ENCODE measurements at places on chromosomes 4 and X.

GRCh38 chrX:9816084-9816700 is 30.0 kb downstream of the SHROOM2 start:
- DNase-seq, result no peak

DNA sequence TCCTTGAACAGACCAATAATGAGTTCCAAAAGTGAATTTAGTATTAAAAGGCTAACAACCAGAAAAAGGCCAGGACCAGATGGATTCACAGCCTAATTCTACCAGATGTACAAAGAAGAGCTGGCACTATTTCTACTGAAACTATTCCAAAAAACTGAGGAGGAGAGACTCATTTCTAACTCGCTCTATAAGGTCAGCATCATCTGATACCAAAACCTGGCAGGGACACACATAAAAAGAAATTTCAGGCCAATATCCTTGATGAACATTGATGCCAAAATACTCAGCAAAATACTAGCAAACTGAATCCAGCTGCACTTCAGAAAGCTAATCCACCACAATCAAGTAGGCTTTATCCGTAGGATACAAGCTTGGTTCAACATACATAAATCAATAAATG is 35.8 kb upstream of the USP46 start:
- no peak for DNase-seq

DNA sequence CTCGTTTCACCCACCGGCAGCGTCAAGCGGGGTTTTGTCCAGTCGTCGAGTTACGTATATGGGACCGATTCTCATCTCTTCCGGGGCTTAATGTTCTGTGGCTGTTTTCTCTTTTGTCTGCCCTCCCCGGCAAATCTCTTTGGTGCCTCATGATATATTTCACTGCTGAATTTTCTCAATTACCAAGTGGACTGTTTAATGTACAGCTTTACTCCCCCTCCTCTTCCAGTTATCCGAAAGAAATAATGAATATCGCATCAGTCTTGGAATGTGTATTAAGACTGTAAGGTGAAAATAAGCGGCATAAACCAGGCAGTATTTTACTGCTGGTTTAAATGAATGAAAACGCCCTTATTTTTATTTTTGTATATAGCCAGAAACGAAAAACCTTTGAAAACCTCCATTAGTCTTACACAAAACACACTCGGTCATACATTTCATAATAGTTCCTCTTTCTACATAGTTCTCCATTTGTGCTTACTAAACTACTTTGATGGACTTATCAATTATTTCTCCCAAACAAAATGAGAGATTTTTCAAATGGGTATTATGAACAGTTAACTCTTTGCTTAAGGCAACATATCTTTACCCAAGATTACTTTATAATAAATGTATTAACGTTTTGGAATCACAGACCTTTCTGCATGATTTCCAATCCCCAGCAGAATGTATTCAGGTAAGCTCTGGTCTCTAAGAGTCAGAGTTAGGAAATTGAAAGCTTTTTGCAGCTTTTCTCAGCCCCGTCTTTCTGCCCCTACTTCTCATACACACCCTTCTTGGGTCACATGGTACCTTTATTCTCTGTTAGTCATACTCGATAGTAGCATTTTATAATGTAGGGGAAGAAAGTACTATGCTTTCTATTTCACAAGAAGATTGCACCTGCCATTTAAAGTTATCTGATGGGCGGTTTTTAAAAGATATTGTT is 979 bp downstream of the RP2 start:
- peak; percentile 41 for DNase-seq

DNA sequence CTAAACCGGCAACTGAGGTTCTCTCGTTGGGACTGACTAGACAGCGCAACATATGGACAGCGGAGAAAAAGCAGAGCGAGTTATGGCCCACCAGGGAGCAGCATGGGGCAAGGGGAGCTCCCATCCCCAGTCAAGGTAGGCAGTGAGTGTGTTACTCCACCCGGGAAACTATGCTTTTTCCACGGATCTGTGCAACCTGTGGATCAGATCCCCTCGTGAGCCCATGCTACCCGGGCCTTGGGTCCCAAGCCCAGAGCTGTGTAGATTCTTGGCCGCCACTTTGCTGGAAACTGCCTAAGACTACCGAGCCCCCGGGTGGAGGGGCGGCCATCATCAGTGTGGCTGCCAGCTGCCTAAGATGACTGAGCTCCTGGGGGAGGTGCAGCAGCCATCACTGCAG is 140.9 kb downstream of the PAPSS1 start:
- DNase-seq, result no peak

DNA sequence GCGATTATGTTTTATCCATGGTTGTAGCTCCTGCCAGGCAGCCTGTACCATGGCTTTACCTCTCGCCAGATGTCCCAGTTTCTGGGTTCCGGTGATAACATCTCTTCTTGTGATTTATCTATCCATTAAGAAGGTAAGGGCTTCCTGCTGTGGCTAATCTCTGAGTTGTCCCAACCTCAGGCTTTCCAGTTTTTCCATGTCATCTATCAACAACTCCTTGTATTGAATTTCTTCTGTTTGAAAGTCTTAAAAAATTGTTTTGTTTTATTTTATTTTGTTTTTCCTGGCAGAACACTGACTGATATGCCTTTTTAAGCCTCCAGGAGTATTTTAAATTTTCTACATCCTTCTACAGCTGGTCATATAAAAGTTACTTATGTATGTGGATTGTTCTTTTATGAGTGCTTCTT is 241.9 kb downstream of the ANTXR2 start:
- no peak for DNase-seq

- DNase-seq, result no peak
Observed at GRCh38 chr4:27966664-27967063, 1106.0 kb downstream of the STIM2 start.

- no peak for DNase-seq
Observed at GRCh38 chrX:25537699-25538098, 521.9 kb upstream of the ARX start.

- no peak for DNase-seq
Observed at GRCh38 chr4:99668472-99668871, 10.8 kb upstream of the C4orf54 start.

DNA sequence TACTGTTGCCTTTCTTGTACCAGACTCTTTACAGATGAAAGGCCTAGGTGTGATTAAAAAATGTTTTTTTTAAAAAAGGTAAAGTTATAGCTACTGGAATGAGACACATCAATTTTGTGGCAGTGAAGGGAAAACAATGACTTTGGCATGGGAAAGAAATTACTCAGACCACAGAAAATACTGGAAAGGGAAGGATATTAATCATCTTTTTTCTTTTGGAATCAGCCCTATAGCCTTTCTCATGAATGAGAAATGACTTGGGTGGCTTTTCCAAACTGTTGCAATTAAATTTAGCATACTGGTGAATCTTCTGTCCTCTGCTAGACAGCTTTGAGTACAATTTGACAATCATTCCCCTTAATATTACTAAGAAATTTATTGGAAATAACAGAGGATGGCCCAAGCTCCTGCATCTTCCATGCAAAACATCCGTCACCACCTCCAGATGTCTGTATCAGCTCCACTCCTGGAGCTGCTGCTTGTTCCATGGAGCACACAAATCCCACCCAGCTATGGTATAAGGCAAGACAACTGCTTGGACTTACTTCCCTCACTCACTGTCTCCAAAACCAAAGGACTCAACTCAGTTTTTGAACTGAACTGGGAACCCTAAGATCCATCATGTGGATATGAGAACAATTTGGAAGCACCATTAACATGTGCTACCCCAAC is 97.6 kb upstream of the ARSJ start:
- DNase-seq, result no peak

DNA sequence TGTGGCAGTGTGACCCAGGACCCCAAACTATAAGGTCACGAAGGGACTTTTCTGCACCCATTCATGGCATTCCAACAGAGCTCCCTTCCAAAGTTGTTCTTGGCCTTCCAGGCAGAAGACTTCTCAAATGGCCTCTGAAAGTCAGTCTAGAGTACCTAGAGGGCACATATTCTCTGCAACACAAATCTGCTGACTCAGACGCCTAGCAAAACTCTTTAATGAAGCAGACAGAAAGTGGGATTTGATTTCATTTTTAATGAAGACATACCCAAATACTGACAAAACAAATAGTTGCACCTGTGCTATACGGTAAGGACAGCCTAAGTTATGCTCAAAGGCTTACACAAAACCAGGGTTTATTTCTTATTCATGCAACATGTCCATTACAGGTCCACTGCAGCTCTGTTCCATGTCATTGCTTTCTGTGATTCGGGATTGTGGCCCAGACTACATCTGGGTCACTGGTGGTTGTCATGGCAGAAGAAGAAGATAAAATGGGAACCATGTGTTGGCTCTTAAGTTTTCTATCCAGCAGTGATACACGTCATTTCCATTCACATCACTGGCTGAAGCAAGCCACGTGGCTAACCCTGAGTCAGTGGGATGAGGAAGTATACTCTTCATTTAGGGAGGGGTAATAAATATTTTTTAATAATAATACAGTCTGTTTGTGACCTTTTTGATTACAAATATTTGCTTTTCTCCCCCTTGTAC is 57.7 kb downstream of the NAT8L start:
- no peak for DNase-seq

DNA sequence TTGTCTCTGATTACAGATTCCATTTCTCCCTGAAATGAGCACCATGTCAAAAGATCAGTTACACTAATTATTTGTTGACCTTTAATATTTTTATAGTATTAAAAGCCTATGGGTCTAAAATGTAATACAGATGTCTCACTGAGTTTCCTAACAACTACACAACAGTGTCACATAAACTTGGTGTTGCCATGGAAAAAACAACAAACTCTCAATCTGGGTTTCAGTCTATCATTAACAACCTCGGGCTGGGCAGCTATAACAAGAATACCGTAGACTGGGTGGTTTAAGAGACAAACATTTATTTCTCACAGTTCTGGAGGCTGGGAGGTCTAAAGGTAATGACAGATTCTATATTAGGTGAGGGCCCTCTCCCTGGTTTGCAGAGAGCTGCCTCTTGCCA is 407.1 kb downstream of the HNRNPD start:
- no peak for DNase-seq

- DNase-seq, result peak; percentile 73
Observed at GRCh38 chr4:184851200-184851541, 25.4 kb upstream of the ACSL1 start.

DNA sequence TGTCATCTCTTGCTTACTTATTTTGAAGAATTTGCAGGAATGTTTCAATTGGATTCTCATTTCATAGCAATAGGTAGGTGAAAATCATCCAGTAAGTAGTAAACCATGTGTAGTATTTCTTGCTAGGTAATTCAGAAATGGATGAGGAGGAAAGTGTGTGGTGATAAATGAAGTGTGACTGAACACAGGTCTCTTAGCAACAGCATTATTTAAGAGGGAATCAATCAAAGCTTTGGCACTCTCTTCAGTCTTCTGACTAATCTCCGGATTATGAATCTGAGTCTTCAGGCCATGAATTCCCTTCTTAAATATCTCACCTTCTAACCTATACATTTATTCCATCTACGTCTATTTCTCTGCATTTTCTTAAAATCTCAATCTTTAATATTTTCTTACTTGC is 55.8 kb upstream of the ARHGAP24 start:
- no peak for DNase-seq

DNA sequence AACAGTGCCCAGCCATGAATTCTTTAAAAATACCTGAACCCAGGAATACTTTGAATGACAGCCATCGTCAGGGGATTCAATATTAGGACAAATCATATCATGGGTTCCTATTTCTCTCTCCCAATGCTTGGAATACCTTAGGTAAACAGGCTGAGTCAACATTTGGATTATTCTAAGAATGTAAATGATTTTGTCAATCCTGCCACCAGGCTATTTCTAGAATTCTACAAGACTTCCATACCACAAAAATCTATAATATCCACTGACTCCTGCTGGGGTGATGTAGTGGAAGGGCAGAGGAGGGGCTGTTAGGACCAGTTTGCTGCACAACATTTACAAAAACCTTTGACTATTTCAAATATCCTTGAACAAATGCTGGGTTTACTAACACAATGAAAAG is 65.2 kb downstream of the IGFBP7 start:
- DNase-seq, result no peak

DNA sequence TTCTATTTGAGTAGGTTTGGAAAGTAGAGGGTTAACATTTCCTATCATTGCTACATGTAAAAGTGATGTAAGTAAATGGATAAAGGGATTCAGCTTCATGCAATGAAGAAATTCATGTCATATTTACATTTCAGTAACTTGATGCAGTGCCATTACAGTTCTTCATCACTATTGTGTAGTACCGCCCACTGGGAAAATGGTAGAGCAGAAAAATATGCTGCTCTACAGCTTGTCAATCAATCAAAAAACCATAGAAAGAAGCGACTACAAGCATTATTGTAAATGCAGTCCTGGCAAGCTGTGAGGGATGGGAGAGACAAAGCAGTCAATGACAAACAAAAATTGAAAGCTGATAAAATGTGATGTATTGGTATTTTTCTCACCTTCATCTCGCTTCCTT is 1597.9 kb downstream of the RPA4 start:
- no peak for DNase-seq

- peak; percentile 98 for DNase-seq
Observed at GRCh38 chr4:98995183-98996055, at the start of gene METAP1. TSS of gene METAP1 (plus strand) at chr4:98995721. CDS start at chr4:98995754, 33 bp downstream.

GRCh38 chr4:6125103-6125651 is 75.2 kb downstream of the JAKMIP1 start:
- peak; percentile 7 for DNase-seq

- DNase-seq, result no peak
Observed at GRCh38 chrX:66654411-66654810, 15.5 kb upstream of the EDA2R start.

GRCh38 chr4:110627977-110628662 is 5.2 kb upstream of the PITX2 start:
- DNase-seq, result no peak

DNA sequence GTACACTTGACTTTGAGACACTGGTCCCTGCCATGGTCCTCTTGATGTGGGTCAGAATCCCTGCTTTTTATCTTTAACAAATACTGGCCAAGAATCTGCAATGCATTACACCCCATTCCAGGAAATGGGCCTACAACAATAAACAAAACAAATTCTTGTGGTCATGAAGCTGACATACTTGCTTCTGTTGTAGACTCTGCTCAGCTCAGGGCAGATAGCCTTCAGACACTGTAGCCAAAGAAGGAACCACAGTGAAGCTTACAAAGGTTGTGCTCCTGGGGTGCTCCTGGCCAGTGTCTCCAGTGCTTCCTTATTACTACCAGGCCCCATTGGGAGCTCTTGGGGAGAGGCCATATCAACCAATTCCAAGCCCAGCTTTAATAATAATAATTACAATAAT is 21.8 kb downstream of the KIAA1210 start:
- no peak for DNase-seq

DNA sequence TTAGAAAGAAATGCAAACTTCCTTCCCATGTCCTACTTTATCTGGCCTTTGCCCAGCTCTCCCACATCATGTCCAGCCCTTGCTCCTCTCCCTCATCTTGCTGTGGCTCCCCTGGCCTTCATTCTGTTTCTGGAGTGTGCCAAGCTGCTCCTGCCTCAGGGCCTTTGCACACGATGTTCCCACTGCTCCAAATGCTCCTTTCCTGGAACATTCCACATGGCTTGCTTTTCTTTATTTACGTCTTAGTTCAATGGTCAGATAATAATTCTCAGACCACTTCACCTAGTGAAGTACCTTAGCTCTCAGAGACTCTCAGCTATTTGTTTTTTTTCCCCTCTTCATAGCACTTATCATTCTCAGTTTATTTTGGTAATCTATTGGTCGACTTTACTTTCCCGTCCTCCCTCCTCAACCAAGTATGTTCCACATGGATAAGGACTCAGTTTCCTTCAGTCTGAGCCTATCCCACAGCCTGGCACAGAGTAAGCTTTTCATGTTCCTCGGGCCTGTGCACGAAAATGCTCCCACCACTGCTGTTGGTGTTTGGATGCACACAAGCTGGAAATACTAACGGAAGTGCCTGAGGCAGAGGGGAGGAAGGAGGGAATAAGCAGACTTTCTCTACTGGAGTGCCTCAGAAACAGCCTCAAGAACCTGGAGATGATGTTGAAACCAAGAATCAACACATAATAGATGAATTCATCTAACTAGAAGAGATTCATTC is 23.4 kb upstream of the MAP9 start:
- DNase-seq, result no peak

All from activated CD4-positive, alpha-beta T cell treated with anti-CD3 and anti-CD28 coated beads, Interleukin-10, Interleukin-2, amounts not matched to agents 100 ng/mL and 50 ng/mL, durations not matched to agents 16 hours and 8 hours (primary cell).